ENCODE measurements at places on chromosomes 3 and 15.

GRCh38 chr3:123739754-123740153, 144.4 kb downstream of the MYLK start:
- DNase-seq, result no peak

DNA sequence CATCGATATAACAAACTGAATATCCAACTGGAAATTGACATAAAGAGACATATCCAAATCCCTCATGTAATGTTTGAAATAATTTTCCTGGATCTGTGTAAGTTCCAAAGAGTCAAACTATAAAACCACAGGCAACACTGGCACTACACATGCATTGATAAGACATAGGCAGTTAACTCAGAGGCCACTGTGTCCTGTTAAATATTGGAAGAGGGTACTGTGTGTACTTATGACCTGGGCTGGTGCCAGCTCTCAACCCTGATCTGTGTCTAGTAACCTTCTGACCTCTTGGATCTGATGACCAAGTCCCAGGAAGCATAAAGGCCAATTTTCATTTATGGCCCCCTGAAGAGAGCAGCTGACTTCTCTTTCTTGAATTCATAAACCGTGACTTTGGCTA, 4.5 kb downstream of the NR1I2 start:
- DNase-seq, result no peak

DNA sequence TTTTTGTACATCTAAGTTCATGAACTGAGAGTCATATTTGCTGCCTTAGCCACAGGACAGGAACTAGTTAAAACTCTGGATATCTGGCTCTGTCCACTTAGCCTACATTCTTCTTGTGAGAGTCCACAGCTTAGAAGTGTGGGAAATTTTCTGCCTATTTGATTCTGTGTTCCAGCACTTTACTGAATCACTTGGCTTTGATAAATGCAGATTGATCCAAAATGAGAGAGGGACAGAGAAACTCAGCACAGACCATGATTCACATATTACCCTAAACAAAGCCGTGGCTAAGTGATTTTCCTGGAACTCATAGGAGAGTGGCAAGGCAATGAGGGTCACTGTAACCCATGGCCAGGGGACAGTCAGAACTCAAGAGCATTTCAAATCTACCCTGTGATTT, 87.5 kb upstream of the CADPS start:
- DNase-seq, result no peak

- peak; percentile 21 for DNase-seq
Observed at GRCh38 chr3:112471596-112472325, 27.5 kb downstream of the BTLA start.

- DNase-seq, result no peak
Observed at GRCh38 chr3:110184536-110184935, 847.2 kb upstream of the DPPA4 start.

- no peak for DNase-seq
Observed at GRCh38 chr3:187742351-187743171, 2.7 kb downstream of the BCL6 start.

DNA sequence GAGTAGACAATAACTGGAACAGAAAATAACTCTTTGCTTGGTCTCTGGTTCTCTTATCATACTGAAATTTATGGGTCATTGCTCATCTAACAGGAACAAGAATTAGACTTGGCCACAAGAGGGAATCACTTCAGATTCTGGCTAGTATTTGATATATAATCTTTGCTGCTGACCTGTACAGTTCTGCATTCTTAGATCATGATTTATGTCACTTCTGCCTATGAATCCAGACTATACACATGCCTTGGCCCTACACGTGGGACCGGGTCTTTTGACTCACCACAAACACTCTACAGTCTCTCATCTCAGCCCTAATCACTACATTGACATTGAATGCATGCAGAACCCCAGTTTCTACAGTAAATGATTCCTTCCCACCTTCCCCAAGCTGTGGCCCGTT, 162.5 kb upstream of the SOX2 start:
- no peak for DNase-seq

GRCh38 chr15:94287794-94288246, 56.5 kb downstream of the MCTP2 start:
- DNase-seq, result no peak

- peak; percentile 32 for DNase-seq
Observed at GRCh38 chr15:57112178-57112577, 193.7 kb downstream of the TCF12 start.

DNA sequence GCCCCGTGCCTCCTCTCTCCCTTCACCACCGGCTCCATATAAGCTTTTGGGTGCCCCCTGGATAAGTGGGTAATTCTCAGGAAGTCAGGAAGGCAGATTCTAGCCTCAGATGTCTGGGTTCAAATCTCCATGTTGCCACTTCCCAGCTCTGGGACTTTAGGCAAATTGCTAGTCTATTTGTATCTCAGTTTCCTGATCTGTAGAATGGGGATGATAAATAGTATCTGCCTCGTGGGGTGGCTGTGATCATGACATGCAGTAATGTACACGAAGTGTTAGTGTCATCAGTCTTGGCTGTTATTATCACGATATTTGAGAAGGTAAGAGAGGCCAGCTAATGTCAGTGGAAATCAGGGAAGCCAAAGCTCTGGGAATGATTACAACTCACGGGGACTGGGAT, 43.3 kb downstream of the MUC4 start:
- DNase-seq, result no peak

- DNase-seq, result peak; percentile 36
Observed at GRCh38 chr3:138933068-138933668, 13.8 kb downstream of the FOXL2 start.

GRCh38 chr15:100968050-100968966, 49.2 kb downstream of the LRRK1 start:
- DNase-seq, result no peak

DNA sequence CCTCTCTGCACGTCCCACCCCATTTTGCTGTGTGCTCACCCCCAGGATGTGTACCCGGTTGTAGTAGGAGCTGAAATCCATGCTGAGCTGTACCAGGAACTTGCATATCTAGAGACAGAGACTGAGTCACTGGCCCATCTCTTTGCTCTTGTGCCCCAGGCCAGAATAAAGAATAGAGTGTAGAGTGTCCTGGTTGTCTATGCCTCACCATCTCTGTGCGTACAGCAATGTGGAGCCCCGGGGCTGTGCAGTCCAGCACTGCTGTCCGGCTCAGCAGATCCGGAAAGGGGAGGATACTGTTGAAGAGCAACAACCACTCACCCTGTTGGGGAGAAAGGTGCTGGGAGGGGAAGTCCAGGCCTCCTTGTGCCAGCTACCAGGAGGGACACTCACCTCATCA, 2.6 kb downstream of the DALRD3 start:
- DNase-seq, result no peak

DNA sequence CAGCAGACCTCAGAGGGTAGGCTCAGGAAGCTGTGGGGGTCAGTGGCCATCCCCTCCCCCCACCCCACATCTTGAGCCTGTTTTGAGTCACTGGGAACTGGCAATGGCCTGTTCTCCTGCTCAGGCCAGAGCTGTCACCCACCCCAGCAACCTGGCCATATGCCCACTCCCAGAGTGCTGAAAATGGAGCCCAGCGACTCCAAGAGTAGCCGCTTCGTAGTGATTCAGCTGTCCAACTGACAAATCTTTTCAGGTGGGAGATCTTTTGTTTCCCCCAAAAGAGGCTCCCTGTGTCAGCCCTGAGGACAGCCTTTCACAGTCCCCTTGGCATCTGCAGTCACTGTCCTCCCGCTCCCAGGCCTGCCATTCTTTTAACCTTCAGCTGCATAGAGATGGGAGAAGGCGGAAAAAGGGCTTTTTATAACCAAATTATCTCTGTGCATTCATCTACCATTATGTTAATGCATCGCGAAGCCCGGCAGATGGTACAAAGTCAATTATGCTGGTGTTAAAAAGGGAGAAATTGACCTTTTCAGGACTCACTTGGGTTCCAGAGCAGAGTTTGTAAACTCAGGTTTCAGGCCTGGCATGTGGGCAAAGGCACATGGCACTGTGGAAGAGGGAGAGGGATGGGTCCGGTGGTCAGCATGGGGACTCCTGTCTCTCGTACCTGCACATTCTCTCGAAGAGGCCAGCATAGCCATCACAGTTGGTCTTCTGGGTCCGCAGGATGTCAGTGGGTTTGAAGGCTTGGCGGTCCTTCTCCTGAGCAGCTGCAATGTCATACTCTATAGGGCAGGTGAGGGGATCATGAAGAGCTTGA, 32.1 kb downstream of the KY start:
- DNase-seq, result no peak

GRCh38 chr15:92809064-92809879, 90.9 kb upstream of the CHD2 start:
- DNase-seq, result peak; percentile 99

- DNase-seq, result no peak
Observed at GRCh38 chr15:78682693-78683410, 41.8 kb upstream of the CHRNB4 start.

DNA sequence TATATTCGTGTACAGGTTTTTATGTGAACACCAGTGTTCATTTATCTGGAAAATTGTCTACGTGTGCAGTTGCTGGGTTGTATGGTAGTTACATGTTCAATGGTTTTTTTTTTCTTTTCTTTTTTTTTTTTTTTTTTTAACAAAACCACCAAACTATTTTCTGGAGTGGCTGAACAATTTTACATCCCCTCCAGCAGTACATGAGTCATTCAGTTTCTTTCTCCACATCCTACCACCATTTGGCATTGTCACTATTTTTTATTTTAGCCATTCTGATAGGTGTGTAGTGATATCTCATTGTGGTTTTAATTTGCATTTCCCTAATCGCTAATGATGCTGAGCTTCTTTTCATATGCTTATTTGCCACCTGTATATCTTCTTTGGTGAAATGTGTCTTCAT, 256.3 kb upstream of the EOMES start:
- no peak for DNase-seq

DNA sequence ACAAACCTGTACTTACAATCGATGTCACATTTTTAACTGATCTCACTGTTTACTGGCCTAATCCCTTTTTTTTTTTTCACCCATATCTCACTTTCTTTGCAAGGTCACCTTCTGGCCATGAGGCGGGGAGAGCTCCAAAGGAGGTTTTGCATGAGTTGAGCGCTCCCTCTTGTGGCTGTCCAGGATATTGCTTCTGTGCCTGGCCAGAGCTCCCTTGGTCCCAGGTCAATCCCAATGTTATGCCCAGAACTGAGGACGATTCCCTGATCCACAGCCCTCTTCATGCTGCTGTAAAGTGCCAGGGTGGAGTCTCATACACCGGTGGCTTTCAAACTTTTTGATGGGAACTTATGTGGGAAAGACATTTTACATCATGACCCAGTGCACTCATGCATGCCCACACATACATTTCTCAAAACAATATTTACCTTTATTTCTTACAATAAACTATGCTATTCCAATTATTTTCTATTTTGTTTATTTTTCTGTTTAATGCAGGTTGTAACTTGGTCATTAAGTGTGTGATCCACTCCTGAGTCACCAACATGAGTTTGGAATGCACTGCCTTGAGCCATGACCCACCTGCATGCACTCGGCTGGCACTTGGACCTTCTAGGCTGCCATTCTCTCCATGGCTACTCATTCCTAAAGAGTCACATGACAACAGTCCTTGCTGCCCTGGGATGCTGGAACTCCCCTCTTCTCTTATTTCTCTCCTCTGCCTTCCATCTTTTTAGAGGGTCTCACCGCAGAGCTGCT, 9.6 kb upstream of the SST start:
- peak; percentile 92 for DNase-seq

GRCh38 chr15:33675246-33675645, 293.1 kb upstream of the CHRM5 start:
- DNase-seq, result peak; percentile 57

GRCh38 chr15:43514241-43515057, 3.0 kb upstream of the MAP1A start:
- peak; percentile 76 for DNase-seq

- peak; percentile 90 for DNase-seq
Observed at GRCh38 chr15:89740137-89740536, 10.9 kb downstream of the MESP1 start.

DNA sequence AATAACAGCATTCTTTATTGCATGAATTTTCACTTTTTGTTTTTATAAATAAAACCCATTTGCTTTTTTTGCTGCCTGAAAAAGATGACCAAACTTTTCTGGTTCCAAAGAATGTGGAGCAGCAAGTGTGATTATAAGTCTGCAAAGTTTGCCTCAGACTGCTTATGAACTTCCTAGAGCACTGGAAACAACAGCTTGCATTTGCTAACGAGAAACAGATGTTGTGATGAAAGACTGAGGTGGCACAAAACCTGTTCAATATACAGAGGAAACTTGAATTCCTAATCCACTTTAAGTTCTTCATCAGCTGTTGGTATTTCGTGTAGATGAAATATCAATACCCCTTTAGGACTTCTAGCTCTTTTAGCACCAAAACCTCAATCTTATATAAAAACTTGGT, 9.3 kb downstream of the ZPLD1 start:
- peak; percentile 2 for DNase-seq

GRCh38 chr15:64182859-64183370, 20.1 kb upstream of the PPIB start:
- DNase-seq, result no peak

- DNase-seq, result no peak
Observed at GRCh38 chr3:82030916-82031315, 269.5 kb upstream of the GBE1 start.

- DNase-seq, result no peak
Observed at GRCh38 chr3:128548426-128549282, 55.7 kb upstream of the GATA2 start.

- DNase-seq, result no peak
Observed at GRCh38 chr3:64783200-64783599, 95.4 kb upstream of the ADAMTS9 start.

GRCh38 chr3:111481551-111481950, 60.4 kb upstream of the CD96 start:
- no peak for DNase-seq

- no peak for DNase-seq
Observed at GRCh38 chr3:151319628-151320027, 3.0 kb upstream of the GPR87 start.

DNA sequence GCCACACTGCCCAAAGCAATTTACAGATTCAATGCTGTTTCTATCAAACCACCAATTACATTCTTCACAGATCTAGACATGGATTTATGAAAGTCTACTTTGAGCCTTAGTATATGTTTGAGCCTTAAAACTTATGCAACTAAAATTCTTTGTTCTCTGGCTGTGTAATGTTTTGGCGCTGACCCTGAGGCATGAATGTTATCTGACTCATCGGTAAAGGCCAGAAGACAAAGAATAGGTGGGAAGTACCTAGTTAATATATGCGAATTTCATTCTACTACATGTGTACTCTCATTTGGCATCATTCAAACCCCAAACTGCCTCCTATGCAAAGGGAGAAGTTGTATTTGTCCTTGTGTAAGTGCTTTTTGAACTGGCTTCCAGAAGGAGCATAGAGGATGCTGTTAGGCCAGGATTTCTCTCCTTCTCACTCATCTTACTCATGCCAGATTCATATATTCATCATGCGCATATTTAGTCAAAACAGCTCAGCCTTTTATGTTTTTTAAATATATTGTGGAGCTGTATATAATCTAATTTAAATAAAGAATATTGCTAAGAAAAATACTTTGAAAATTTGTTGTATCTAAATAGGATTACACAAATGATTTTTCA, 204.2 kb downstream of the NFKBIZ start:
- DNase-seq, result peak; percentile 16

- DNase-seq, result peak; percentile 19
Observed at GRCh38 chr3:17908399-17909191, 166.2 kb upstream of the TBC1D5 start.

- DNase-seq, result peak; percentile 78
Observed at GRCh38 chr3:177569875-177570657, 372.8 kb upstream of the TBL1XR1 start.

Measured in mesendoderm (in vitro differentiated cells).